HS-27A (cell line): ENCODE measurements at places on chromosomes 1 and 21.

- DNase-seq = no peak
These were observed 8.2 kb upstream of the TARBP1 start for GRCh38 chr1:234486858-234487840.

- no peak for DNase-seq
These were observed 35.8 kb downstream of the ACOT11 start for GRCh38 chr1:54583871-54584270.

- DNase-seq = peak; percentile 40
These were observed 160.6 kb upstream of the USP24 start for GRCh38 chr1:55375617-55376258.

DNA sequence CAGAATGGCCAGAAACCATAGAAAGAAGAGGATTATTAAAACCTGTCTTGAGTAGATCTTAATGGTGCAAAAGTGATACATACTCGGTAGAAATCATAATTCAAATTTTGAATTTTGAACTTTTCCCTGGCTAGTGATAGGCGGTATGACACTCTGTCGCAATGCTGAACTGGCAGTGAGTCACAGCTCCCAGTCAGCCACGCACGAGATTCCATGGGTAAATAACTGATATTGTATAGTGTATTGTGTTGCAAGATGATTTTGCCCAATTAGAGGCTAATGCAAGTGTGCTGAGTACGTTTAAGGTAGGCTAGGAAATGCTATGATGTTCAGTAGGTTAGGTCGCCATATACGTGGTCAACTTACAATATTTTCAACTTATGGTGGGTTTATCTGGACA is 207.0 kb downstream of the SIPA1L2 start:
- DNase-seq = no peak

DNA sequence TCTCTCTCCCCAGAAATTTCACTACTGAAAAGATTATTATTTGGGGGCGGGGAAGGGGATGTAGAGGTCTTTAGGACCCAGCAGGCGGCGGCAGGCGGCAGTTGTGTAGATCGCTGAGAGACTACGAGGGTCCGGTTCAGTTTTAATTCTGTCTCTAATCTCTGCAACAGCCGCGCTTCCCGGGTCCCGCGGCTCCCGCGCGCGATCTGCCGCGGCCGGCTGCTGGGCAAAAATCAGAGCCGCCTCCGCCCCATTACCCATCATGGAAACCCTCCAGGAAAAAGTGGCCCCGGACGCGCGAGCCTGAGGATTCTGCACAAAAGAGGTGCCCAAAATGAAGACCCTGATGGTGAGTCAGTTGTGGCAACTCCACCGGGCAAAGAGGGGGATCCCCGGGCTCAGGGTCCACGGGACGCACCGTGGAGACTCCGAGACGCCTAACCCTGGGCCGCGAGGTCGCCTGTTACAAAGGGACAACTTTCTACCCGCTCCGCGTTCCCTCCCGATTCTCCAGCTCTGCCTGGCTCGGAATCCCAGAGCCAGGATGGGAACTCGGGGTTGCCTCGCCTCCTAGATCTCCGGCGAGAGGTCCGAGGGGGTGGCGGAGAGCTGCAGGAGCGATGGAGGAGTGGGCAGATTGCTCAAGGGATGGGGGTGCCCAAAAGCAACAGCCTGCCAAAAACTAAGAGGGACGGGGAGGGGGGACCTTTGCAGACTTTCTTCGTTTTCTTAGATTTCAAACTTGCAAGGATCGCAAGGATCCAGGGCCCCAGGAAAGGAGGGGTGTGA is at the start of gene ST6GALNAC5:
TSS of gene ST6GALNAC5 (plus strand) at position 139 of the 789 bp plus-strand sequence.
- no peak for DNase-seq

- DNase-seq = no peak
These were observed 5.0 kb downstream of the GCLM start for GRCh38 chr1:93904228-93904627.

- no peak for DNase-seq
These were observed 58.9 kb downstream of the VWA5B1 start for GRCh38 chr1:20349561-20349960.
